ENCODE measurements at places on chromosomes 1 and 21.

GRCh38 chr1:156119503-156120209 lies 5.1 kb downstream of the LMNA start:
- DNase-seq, result peak; percentile 85

- peak; percentile 63 for DNase-seq
Measured at GRCh38 chr1:16032388-16033102, 10.7 kb downstream of the CLCNKA start.

DNA sequence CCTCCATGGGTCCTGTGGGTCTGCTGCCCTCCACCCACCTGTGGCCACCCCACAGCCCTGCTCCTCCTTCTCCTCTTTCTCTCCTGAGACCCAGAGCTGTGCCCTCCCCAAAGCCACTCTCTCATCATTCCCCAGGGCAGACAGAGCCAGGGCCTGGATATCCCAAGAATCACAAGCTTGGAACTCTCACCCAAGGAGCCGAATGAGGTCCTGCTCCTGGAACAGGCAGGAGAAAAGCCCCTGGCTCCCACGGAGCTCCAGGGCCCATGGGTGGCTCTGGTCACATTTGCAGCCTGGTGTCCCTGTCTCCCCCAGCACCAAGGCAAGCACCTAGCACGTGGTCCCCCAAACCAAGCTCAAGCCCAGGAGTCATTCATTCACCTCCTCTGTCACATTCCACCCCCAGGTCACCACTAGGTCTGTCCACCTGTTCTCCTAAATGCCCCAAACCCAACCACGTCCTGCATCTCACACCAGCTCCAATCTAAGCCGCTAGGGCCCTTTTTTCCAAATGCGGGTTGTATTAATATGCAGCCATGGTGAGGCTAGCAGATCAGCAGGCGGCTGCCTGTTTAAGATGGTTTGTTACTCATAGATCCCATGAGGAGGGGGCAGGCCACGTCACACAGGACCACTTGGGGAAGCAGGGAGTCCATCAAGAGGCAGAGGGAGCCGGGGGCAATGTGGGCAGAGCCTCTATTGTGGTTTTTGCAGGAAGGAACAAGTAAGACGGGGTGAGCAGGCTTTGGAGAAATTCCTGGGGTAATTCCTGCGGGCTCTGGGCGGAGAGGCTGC lies 215.5 kb upstream of the VAMP3 start:
- DNase-seq, result no peak

DNA sequence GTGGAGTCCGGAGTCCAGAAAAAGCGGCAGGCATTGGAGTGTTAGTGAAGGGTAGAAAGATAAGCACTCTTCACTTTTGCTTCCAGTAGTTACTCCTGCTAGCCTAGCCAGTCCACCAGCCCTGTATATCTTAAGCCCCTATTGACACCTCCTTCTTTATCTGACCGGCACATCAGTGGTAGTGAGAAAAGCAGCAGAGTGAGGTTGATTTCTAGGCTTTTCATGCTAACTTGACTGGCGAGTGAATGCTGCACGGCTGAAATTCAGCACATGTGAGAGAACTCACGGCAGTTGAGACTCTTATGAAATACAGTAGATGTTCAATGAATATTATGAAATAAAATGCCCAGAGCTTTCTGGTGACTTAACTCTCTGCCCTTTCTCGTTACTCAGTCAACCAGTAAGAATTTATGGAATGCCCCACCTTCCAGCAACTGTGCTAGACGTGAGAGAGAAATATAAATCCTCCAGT lies 128.2 kb downstream of the CACHD1 start:
- no peak for DNase-seq

- no peak for DNase-seq
Measured at GRCh38 chr1:48055876-48056764, 58.9 kb upstream of the TRABD2B start.

- no peak for DNase-seq
Measured at GRCh38 chr21:25589887-25590286, 17.4 kb downstream of the MRPL39 start.

DNA sequence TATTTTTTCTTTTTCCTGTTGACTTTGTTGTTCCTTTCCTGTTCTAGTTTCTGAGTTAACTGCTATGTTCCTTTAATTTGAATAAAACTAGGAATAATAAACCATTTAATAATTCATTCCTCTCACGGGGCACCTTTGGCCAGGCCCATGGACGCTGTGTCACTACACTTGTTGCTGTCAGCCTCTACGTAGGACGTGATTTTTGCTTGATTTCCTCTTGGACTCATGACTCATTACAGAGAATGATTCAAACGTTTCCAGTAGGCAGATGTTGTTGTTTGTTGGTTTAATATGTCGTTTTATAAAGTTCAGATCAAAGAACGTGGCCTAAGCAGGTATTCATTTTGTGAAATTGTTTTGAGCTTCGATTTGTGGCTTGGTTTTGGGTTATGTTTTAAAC lies 9.1 kb upstream of the SLC19A1 start:
- DNase-seq, result no peak
